ENCODE measurements at places on chromosomes 6 and 20.

- no peak for DNase-seq
Observed at GRCh38 chr6:3077430-3077829, 9.1 kb downstream of the RIPK1 start.

GRCh38 chr6:24738741-24739140 lies 19.8 kb upstream of the C6orf62 start:
- DNase-seq, result no peak

DNA sequence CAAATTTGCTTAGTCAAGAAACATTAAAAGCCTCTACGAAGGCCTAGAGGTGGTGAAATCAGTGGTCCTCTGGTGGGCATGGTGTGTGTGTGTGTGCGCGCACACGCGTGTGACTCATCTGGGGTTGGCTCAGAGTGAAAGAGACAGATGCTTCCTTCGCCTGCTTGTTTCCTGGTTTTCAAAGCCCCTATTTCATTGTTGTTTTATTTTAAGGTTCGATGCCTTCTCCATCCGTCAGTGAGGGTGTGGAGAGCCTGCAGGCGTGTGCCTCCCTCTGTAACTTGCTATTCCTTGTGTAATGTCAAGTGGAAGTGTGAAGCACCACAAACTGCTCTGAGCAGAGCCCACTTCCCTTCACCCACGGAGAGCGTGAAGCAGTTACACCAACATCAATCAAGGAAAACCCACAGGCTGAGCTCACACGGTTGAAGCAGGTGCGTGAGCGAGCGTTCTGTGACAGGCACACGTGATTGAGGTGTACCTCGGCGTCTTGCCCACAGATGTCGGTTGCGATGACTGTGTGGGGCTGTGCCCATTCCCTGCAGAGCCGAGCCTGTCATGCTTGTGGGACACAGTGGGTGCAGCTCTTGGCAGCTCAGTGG lies 233.9 kb downstream of the PRL start:
- DNase-seq, result peak; percentile 5

DNA sequence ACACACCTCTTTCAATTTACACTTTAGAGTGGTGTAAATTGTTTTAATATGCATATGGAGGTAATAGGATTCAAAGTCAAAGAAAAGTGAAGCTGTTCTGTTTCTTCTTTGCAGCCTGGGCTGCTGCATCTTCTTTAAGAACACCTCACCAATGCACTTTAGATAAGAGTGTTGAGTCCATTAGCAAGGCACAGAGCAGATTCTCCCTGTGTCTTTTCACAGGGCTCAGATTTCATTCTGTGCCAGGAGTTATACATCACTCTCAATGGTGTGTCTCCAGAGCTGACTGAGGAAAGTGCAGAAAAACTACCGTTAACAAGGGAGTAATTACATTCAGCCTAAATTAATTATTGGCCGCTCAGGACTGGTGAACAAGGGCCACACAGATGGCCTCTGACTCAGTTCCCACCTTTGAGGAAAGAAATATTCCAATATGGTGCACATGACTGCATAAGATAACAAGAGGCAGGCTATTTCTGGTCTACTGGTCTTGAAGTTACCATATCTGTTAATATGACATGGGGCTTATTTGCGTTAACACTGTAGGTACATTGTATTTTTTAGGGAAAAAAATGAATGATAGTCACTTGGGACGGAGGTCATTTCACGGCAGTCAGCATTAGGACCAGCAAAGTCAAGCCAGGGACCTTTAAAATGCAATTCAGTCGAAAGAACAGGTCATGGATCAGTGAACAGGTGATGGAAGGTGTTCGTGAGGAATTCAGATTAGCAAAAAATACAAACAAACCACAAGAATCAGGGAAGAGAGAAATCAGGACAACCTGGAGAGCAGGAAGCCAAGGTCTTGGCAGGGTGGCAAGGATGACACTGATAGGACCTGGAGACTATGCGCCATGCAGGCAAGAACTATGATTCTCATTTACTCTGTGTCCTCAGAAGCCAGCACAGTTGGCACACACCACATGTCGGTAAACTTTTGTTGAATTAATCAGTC lies 203.7 kb downstream of the TBX18 start:
- no peak for DNase-seq

GRCh38 chr20:58692579-58693225 lies at the start of gene NPEPL1:
Gene NPEPL1, plus strand, starts transcription at chr20:58692800. Its CDS starts 101 bp downstream, at chr20:58692901.
- DNase-seq, result no peak

GRCh38 chr6:73577676-73578075 lies 56.8 kb upstream of the EEF1A1 start:
- DNase-seq, result no peak

GRCh38 chr6:11552442-11552841 lies 14.9 kb downstream of the TMEM170B start:
- DNase-seq, result no peak

DNA sequence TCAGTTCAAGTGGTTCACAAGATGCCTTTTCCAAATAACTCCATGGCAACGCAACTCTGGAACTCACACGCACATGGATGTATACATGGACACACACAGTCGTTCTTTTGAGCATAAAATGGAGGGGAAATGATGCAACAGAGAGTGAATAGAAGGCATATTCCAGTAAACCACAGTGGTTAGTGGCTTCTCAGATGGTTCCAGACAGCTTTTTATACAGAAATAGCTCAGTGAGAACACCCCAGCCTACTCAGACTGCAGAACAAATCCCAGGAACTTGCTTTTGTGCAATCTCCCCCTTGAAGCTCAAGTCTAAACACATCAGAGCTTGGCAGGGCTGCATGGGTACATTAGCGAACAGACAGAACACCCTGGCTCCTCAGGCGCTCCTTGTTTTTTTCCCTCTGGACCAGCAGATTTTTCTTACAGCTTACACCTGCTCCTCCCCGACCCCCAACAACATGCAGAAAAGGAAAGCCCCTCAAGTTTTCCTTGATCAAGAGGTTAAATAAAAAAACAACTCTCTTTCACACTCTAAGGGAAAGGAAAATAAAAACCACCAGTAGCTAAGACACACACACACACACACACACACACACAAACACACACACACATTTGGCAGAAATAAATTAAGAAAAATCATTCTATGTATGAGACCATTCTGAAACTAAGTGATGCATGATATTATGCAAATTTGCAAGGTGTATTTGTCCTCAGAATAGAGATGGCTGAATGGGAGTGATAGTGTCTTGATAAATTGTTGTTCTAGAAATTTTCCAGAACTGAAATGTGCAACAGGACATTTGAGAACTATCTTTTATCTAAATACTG lies 51.2 kb upstream of the RANBP9 start:
- peak; percentile 11 for DNase-seq

DNA sequence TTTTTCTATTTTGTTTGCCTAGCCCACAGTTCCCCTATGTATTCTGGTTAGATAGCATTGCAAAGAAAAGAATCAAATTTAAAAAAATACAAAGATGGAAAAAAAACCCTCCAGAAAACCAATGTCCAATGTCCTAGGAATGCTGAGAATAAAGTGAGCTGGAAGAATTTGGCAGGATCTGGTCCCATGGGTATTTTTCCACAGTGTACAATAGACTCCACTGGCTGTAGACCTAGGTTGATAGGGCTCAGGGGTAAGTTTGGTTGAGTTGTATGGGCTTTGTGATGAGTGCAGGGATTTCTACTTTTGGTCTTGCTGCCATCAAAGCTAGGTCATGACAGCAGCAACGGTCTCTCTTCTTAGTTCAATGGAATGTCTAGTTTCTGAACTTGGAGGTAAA lies 41.5 kb downstream of the SLC22A2 start:
- DNase-seq, result no peak

GRCh38 chr6:35808688-35809087 lies 3.5 kb downstream of the LHFPL5 start:
- DNase-seq, result no peak

- DNase-seq, result no peak
Observed at GRCh38 chr6:168885751-168886742, 367.6 kb downstream of the THBS2 start.

DNA sequence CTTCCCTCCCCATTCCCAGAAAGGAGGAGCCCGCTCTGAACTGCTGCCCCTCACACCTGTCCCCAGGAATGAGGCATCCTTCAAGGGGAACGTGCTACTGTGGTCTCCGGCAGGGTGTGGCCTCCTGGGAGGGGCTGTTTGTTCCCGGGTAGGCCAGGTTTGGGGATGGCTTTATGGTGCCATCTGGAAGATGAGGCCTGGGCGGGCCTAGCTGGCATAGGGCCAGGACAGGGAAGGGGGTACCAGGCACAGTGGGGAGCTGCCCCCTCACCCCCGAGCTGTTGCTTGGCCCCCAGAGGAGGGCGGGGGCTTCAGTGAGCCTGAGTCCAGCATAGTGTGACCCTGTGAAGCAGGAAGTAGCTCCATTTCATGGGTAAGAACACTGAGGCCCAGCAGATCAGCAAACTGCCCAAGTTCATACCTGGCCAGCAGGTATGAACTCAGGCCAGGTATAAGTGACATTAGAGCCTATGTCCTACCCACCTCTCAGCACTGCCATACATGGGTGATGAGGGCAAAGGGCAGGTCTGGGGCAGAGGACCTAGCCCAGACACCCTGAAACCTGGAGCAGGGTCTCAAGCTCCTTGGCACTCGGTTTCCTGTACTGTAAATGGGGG lies 17.5 kb upstream of the SPDEF start:
- DNase-seq, result no peak

Data from anterior cingulate cortex (tissue), 58 donors.